Fibroblast of skin of right biceps (primary cell): ENCODE measurements at places on chromosomes 7 and 10.

DNA sequence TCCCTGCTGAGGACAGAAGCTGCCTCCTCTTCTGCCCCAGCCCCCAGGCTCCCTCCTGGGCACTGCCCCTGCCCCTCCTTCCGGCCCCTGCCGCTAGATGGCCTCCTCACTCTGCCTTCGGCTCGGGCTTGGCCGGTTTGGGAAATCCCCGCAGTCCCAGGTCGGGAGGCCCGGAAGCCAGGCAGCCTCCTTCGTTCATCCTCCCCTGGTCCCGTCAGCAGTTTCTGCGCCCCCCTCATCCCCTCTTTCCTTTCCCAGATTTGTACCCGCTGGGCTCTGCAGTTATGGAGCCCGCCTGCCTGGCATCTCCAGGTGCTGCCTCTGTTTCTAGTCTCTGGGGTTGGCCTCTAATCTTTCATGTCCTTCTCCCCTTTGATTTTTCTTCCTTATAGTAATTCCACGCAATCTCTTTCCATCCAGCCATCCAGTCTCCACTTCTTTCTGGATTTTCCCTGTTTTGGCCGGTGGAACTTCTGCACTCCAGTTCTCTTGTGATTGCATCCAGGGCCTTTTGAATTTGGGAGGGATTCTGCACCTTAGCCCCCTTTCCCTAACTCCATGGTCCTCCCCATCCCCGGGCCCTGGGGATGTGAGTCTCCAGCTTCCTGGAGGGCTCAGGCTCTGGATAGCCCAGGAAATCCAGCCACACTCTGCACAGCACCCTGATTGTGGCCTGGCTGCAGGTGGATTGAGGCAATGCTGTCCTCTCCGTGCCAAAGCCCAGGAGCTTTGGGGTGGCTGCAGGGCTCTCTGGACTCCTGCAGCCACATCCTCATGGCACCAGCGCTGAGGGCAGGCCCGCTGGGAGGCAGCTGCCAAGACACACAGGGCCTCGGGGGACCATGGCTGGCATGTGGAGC, 3.3 kb upstream of the SHH start:
- peak; percentile 23 for DNase-seq

- DNase-seq, result peak; percentile 20
Observed at GRCh38 chr10:15824498-15824897, 35.8 kb downstream of the MINDY3 start.

DNA sequence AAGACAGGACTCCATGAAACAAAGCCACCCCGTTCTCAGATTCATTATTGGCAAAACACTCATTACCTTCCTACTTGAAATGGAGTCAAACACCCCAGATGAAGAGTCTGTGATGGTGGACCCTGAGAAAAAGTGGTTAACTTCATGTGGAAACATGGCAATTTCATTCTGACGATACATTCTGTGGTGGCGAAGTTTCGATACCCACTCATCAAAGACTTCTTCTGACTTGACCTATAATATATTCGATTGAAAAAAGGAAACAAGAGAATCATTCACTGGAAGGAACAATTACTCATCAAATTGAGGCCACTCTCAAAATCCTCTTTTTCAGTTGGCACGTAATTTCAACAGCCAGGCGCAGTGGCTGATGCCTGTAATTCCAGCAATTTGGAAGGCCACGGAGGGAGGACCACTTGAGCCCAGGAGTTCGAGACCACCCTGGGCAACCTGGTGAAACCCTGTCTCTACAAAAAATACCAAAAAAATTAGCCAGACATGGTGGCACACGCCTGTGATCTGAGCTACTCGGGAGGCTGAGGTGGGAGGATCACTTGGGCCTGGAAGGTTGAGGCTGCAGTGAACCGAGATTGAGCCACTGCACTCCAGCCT, 108.8 kb upstream of the GSDME start:
- no peak for DNase-seq

DNA sequence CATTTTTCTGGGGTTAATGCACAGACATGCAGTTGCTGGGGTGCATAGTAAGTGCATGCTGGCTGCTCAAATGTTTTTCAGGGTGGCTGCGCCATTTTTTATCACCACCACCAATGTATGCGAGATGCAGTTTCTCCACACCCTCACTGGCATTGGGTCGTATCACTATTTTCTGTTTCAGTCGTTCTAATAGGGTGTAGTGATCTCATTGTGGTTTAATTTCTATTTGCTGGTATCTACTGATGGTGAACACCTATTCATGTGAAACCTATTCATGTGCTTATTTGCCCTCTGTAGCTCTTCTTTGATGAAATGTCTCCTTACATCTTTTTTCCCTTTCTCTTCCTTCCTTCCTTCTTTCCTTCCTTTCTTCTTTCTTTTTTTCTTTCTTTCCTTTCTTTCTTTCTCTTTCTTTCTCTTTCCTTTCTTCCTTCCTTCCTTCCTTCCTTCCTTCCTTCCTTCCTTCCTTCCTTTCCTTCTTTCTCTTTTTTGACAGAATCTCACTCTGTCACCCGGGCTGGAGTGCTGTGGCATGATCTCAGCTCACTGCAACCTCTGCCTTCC, 84.3 kb downstream of the ELFN1 start:
- DNase-seq, result no peak

DNA sequence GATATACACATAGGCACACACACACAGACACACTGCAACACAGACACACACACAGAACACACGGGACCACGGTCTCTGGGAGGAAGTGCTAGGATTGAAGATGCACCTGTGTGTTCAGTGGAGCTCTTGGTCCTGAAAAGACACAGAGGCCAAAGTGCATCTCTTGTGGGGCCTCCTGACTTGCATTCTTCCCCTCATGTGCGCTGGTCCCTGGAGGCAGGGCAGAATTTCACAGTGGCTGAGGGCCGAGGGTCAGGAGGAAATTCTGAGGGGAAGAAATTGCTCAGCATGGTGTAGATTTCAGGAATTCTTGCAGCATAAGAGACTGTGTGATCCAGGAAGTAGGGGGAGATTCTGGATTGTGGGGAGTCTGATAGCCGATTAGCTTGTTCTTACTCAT, 35.9 kb downstream of the WDFY4 start:
- DNase-seq, result no peak

- no peak for DNase-seq
Observed at GRCh38 chr10:28533186-28533564, 257 bp downstream of the WAC start.

- no peak for DNase-seq
Observed at GRCh38 chr7:36019980-36020379, 133.1 kb upstream of the EEPD1 start.

DNA sequence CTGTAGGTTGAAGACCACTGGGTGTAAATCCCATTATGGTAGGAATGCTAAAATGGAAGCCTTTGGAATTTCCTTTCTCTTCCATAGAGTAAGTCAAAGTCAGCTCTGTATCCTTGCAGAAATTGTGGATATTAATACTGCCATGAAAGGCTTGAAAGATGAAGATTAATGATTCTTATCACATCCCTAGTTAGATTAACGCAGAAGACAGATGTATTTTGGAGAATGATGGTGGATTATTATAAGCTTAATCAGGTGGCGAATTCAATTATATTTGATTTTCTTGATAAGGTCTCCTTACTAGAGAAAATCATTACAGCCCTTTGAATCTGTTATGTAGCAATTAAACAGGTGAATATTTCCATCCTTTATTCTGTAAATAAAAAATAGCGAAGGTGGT, 270.1 kb downstream of the PHF14 start:
- no peak for DNase-seq

GRCh38 chr10:73168465-73168803, 515 bp downstream of the FAM149B1 start:
- DNase-seq, result no peak

DNA sequence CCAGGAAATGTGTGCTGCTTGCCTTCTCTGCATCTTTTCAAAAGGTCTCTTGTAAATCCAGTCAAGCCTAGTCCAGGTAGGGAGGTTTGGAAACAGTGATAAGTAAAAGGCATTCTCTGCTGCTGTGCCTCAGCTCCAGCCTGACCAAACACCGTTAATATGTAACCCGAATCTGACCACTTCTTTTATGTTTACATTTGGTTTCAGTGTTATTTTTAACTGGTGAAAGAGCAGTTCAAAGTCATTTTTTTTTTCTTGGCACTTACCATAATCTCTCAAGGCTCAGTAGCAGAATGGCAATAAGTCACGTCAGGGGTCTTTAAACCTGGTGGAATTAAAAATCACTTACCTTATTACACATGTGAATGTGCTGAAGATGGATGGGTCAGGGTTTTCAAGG, 216.8 kb downstream of the PTEN start:
- DNase-seq, result peak; percentile 22

DNA sequence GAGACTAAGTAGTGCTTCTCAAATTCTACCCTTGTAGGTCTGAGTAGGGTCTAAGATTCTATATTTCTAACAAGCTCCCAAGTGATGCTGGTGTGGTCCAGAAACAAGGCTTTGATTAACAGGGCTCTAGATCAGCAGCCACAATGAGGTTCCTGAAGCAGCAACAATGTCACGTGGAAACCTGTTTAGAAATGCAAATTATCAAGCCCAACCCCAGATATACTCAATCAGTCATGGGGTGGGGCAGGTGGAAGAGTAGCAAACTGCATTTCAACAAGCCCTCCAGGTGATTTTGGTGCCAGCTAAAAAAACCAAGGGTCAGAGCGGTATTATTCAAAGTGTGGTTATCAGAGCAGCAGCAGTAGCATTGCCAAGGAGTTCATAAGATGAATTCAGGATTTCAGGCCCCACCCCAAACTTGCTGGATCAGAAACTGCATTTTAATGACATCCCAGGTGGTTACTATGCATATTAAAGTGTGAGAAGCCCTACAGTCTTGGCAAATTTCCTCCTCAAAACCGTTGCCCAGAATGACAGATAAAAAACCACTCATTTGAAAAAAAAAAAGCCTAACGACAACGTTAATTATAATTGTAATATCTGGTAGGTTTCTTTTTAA, 199.2 kb downstream of the AHR start:
- DNase-seq, result no peak

DNA sequence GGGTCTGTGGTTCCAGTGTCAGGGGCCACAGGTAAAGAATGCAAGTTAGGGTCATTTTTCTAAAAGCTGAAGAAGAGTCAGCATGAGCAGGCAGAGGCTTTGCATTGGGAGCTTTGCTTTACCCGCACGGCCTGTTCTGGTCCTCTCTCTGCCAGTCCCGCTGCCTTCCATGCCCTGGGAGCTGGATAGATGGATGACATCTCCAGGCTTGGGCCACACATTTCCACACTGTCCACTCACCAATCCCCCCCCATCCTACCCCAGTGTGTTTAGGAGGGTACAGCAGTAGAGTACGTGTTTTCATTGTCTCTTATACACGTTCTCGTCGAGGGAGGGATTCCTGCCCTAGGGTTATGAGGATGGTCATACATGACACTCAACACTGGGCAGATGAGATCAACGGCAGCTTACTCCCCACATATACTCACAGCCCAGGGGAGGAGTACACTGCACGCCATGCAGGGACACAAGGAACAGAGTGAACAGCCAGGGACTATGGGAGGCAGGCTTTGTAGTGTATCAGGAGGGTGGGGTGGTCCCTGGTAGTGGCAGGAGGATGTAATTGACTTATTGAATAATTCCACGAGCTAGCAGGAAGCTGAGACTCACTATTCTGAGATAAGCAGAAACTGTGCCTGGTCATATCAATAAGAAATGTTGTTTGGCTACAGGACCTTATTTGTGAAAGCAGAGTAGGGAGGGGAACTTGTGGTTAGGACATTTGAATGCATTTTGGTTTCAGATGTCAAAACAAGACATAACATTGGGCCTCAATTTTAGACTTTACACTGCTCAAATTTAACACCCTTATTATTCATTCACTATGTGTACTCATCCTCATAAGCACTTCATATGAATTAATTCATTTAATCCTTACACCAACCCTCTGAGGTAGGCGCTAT, 36.6 kb downstream of the PLPP4 start:
- DNase-seq, result no peak

DNA sequence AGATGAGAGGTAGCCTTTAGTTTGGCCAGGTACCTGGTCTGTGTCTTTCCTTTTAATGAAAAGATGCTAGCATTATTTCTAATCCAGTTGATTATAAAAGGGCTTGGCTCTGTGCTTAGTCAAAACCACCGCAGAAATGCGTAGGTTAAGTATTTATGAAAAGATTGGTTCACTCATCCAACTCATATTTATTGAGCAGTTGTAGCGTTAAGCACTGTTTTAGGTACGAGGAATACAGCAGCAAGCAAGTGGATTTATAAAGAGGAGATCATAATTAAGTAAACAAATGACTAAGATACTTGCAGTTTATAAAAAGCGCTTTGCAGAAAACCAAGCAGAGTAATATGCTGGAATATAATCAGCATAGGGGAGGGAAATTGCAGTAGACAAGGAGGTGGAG, 129.8 kb downstream of the PPP1R17 start:
- no peak for DNase-seq

- no peak for DNase-seq
Observed at GRCh38 chr10:63237396-63237795, 104.3 kb downstream of the NRBF2 start.

GRCh38 chr7:158650821-158651225, 53.8 kb downstream of the NCAPG2 start:
- DNase-seq, result peak; percentile 77

- DNase-seq, result peak; percentile 88
Observed at GRCh38 chr7:21960922-21961321, 15.2 kb upstream of the CDCA7L start.

GRCh38 chr7:47493976-47494911, 87.7 kb downstream of the TNS3 start:
- peak; percentile 58 for DNase-seq

DNA sequence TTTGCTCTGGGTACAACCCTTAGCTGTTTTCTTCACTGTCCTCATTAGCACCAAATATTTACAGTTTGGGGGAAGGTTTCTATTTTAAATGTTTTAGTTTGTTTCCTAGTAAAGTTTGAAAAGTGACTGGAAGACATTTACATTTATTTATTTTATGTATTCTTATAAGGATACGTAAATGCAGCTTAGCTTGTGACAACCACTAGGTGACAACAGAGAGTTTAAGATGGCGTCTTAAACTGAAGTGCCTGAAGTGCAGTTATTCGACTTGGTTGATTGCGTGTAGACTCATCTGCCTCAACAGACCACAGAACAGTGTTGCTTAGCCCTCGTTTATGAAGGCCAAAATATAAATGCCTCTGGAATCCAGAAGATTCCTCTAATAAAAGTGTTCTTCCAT, 378.2 kb upstream of the MYO3A start:
- no peak for DNase-seq

- DNase-seq, result no peak
Observed at GRCh38 chr7:93293229-93293628, 61.1 kb downstream of the VPS50 start.

GRCh38 chr7:85454904-85455303, 268.0 kb upstream of the SEMA3D start:
- DNase-seq, result peak; percentile 73

DNA sequence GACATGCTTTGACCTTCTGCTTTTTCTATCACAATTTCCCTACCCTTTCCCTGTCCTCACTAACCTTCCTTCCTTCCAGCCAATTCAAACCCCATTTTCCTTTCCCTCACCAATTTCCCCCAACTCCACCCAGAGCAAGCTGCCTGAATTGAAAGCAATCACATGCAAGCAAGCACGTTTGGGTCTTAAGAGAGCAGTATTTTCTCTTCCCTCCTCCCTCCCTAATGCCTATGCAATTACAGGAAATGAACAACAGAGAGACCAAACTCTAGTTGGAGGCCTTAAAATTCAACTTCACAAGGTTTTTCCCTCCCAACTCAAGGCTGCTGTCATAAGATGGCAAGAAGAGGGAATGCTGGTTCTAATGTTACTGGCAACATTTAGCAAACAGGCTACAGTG, 117.2 kb downstream of the MYOF start:
- no peak for DNase-seq
